ENCODE measurements at places on chromosomes 16 and 17.

GRCh38 chr17:4768298-4768697 is 3.4 kb upstream of the TM4SF5 start:
- peak; percentile 75 for DNase-seq

GRCh38 chr16:53131363-53132071 is 76.7 kb downstream of the CHD9 start:
- peak; percentile 87 for DNase-seq

DNA sequence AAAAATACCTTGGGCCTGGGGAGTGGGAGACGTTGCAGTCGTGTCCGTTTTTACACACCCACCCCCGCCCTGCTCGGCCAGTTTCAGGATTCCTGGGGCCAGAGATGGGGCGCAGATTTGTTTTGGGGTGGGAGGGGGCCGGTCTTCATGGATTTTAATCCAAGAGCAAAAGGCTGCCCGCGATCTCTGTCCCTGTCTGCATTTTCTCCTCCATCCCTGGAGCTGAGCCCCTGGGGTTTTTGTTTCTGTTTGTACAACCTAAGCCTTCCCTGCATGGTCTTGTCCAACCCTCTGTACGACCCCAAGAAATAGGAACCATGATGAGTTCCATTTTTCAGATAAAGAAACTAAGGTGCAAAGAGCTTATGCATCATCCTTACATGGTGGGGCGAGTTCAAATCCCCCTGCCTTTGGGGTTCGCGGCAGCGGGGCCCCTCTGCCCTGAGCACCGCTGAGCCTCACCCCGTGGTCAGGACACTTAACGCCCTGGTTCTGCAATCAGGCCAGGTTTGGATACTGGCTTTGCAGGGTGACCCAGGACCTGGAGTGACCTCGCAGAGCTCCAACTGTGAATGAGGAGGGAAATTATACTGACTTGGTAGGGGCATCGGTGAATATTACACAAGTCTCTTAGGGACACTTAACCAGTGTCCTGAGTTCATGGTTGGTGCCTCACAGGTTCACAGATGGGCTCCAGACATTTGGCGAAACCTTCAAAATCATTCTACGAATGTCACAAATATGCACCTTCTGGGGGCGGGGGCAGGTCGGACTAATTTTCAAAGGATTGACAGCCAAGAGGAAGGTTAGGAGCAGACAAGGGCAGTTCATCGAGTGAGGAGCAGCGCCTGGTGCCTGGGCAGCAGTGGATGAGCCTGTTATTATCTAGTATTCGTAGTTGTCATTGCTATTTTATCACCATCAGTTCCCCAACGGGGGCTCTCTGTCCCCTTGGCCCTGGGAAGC is 4.1 kb upstream of the FOXF1 start:
- no peak for DNase-seq

GRCh38 chr16:14586637-14587305 is 43.3 kb downstream of the PARN start:
- DNase-seq: no peak

GRCh38 chr17:40345994-40346764 is 18.4 kb downstream of the GJD3 start:
- no peak for DNase-seq

DNA sequence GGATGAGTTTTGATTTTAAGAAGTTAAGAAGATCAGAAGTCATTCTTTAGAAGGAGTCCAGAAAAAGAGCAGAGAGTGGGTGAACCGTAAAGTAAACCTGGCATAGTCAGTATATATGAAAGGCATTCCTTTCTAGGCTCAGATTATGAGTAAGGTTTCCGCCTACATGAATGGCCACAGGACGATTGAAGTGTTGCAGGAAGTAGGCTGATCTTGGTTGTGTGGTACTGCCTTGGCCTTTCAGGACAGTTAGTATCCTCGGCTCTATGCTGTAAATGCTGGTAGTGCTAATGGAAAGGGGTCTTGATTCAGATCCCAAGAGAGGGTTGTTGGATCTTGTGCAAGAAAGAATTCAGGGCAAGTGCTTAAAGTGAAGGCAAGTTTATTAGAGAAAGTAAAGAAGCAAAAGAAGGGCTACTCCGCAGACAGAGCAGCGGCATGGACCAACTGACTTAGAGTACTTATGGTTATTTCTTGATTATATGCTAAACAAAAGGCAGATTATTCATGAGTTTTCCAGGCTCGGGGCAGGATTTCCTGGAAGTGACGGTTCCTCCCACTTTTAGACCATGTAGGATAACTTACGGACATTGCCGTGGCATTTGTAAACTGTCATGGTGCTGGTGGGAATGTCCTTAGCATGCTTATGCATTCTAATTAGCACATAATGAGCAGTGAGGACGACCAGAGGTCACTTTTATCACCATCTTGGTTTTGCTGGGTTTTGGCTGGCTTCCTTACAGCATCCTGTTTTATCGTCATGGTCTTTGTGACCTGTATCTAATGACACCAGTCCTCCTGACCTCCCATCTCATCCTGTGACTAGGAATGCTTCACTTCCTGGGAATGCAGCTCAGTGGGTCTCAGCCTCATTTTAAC is 164.8 kb downstream of the SNX29 start:
- DNase-seq: peak; percentile 25

DNA sequence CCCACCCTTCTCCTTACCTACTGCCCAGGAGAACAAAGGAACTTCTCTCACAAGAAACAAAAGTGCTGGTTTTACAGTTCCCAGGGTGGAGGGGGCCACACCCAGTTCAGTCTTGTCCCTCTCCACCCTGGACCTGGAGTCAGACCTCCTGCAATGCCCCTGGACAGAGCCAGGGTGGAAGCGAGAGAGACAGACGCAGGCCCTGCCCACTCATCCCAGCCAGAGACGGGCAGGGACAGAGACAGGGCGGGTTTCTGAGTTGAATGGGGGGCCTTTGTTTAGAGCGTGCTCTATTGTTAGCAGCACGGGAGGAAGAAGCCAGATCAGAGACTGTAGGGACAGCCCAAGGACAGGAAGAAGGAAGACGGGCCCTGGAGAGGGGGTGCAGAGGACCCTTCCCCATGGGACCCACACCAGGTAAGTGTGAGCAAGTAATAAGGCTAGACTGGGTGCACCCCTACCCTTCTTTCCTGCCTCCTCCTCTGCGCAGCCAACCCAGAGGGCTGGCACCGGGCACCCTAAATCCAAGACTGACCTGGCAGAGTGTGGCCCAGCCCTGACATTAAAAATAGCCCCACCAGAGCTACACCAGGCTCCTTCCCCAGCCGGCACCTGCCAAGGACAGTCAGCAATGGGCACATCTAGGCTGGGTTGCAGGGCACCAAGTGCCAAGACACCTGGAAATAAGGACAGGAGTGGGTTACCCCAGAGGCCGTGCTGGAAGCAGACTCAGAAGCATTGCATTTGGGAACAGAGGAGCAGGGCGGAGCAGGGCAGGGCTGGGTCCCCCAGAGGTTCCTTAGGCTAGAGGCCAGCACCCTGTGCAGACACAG is 10.9 kb downstream of the JUP start:
- no peak for DNase-seq

- DNase-seq: no peak
Measured at GRCh38 chr16:85498607-85499006, 114.5 kb upstream of the GSE1 start.

DNA sequence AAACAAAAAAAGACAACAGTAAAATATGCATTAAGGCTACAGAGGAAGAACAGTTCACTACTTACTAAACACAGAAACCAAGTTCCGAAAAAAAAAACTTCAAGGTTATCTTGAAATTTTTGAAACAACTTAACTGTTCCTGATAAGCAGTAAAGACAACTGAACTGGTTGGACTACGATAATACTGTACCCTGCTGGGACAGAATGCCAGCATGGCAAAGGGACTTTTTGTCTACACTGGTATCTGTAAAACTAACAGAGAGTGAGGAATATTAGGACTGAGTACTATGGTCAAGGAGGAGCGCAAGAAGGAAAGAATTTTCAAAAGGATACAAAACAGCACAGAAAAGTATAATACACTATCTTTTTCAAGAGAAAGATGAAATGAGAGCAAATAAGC is 19.8 kb downstream of the SETD6 start:
- no peak for DNase-seq

DNA sequence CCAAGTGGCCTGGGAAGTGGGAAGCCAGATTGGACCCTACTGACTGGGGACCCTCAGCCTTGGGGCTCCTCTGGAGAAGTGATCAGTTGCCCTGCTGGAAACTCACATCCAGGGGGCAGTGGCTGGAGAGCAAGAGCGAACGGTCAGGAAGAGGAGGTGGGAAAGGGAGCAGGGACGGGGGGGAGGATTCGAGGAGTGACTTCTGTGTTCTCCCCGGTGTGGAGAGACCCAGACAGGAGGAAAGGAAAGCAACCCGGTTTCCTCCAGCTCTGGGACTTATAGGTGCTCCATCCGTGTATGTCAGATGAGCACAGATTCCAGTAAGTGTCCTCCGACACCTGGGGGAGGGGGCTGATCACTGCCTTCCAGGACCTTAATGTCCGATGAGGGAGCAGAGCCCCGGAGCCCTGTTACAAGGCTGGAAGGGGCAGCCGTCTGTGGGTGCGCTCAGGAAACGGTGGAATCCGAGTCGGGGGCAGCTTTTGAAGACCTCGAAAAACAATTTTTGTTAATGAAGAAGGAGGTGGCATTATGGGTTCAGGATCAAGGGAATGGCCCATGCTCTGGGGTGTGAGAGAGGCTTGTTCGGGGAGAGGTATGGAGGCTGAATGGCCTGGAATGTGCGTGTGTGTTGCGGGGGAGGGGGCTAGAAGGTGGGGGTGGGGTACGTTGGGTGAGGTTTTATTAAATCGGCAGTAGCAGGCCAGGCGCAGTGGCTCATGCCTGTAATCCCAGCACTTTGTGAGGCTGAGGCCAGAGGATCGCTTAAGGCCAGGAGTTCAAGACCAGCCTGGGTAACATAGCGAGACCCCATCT is 34.8 kb upstream of the NDRG4 start:
- DNase-seq: no peak

- no peak for DNase-seq
Measured at GRCh38 chr17:17749025-17749772, 67.9 kb downstream of the RAI1 start.

- no peak for DNase-seq
Measured at GRCh38 chr16:16890964-16891363, 512.0 kb downstream of the NPIPA7 start.

- DNase-seq: no peak
Measured at GRCh38 chr17:50847566-50847965, 12.2 kb downstream of the WFIKKN2 start.

DNA sequence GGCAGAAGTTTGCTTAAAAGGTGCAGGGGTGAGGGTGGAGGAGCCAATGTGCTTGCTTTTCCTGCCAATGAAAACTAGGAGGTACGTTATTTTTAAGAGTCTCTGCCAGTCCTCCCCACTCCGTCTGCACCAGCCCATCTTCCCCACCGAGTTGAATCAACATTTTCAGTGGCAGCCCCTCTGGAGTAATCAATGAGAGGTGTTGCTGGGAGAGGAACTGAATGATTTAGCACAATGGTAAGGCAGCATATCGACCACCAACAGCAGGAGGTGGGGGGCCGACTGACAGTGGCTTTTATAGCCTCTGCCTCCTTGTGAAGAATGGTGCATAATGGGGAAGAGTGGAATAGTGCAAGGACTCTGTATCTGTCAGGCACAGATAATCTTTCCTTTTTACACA is 1465.0 kb upstream of the GOT2 start:
- DNase-seq: no peak

DNA sequence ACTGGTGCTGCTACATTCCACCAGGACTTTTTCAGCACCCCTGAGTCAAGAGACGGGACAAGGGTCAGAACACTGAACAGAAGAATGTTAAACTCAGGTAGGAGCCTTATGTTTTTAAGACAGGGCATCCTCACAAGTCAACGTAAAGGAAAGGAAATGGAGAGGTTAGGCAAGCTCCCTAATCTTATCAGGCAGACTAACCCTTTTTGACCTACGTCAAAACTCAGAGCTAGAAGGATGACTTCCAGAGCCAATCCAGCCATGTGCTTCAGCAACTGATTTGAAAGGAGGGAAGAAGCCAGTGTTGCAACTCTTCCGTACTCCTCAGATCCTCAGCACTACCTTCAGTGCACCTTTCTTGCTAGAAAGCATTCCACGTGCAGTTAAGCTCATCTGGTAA is 46.8 kb downstream of the REXO5 start:
- DNase-seq: no peak

DNA sequence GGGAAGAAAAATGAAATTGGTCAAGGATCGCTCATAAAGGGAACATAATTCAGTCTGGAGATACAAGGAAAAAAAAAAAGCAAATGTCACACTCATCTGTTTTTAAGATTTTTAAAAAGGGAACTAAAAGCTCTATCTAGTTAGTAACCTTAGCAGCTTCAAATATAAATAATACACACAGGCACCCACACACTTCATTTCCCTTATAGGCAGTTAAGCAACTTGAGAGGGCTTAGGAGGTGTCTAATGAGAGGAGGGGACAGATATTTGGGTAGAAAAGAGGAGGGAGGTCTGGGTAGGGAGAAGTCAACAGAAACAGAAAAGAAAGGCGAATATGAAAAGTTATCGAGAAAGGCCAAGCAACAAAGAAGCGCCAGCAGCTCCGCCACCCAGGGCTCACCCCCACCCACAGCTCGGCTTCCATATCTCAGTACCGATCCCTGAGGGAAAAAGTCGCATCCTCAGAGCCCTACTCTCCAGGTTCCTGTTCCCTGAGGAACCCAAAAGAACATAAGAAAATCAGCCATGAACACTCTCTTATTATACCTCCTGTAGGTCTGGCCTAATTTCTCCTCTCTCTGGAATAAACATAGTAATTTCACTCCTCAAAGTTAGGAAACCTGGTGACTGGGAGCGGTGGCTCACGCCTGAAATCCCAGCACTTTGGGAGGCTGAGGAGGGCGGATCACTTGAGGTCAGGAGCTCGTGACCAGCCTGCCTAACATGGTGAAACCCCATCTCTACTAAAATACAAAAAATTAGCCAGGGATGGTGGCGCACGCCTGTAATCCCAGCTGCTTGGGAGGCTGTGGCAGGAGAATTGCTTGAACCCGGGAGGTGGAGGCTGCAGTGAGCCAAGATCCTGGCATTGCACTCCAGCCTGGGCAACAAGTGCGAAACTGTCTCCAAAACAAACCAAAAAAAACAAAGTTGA is 69.6 kb upstream of the RCVRN start:
- peak; percentile 72 for DNase-seq

- DNase-seq: peak; percentile 74
Measured at GRCh38 chr16:11915114-11915643, 577 bp downstream of the GSPT1 start.

DNA sequence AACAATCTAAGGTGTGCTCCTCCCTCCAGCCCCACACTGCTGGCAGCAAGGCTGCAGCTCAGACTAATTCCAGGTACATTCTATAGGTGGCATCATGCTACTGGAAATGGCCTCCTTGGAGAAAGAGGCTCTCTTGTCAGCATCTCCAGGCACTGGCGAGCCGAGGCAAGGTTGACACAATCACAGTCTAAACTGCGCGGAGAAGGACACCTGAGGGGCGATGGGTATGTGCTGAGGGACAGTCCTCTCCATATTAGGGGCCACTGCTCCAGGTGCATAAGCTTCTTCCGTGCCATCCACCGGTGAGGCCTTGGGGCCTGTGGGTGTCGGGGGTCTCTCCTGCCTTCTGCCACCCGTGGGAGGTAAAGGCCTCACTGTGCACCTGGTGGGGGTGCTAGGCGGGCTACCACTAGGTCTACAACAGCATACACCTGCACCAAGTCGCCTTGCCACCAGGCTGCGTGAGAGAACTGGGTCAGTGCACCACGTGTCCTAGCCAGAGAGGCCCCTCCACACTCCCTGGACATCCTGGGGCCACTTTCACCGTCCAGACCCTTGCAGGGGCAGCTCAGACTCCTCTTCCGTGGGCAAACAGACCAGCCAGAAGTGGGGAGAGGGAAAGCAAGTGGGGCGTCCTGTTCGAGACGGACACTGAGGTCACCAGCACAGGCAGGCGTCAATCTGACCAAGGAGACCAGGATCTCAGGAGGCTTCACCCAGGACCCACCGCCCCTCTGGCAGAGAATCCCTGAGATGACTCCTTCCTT is 12.1 kb upstream of the CBX8 start:
- DNase-seq: no peak

Measured in suppressor macrophage (primary cell).